ENCODE measurements at places on chromosomes 13 and 19. TPM values are rescaled to one million over a fixed set of nuclear protein-coding genes. Genes with fewer than 3 reads are reported as not detected.

KLK12 gene
- not detected for total RNA-seq

PRSS57 gene
- not detected for total RNA-seq

KXD1 gene
- 164 TPM for total RNA-seq

ELSPBP1 gene
- total RNA-seq = not detected

CEACAM16 gene
- total RNA-seq = not detected

ZNF569 gene
- 18.7 TPM for total RNA-seq

DNAAF3 gene
- total RNA-seq = 5.6 TPM

IGSF23 gene
- not detected for total RNA-seq

TNNT1 gene
- total RNA-seq = 51.4 TPM

OLFM4 gene
- not detected for total RNA-seq

TNNI3 gene
- total RNA-seq = 27.9 TPM

BST2 gene
- 28.9 TPM for total RNA-seq

SYNE4 gene
- total RNA-seq = 24.1 TPM

TLE6 gene
- 0.70 TPM for total RNA-seq

ELANE gene
- total RNA-seq = not detected

ZNF177 gene
- total RNA-seq = 5.0 TPM

NXNL1 gene
- total RNA-seq = not detected

VSTM1 gene
- total RNA-seq = not detected

CYP4F2 gene
- total RNA-seq = not detected

ZNF728 gene
- total RNA-seq = not detected

IFNL1 gene
- not detected for total RNA-seq

ZNF20 gene
- 7.5 TPM for total RNA-seq

SGCG gene
- total RNA-seq = not detected

DEDD2 gene
- total RNA-seq = 63.0 TPM

SIGLEC12 gene
- not detected for total RNA-seq

ZNF28 gene
- 42.0 TPM for total RNA-seq

ZNF486 gene
- 38.9 TPM for total RNA-seq

C19orf18 gene
- total RNA-seq = not detected

LILRB1 gene
- not detected for total RNA-seq

TMEM38A gene
- 11.3 TPM for total RNA-seq

GPC5 gene
- 1.1 TPM for total RNA-seq

POSTN gene
- 0.31 TPM for total RNA-seq

PABPC3 gene
- 1.2 TPM for total RNA-seq

HSD17B14 gene
- 5.0 TPM for total RNA-seq

GADD45GIP1 gene
- total RNA-seq = 63.9 TPM

KLK14 gene
- not detected for total RNA-seq

DCLK1 gene
- 62.8 TPM for total RNA-seq

ACP5 gene
- total RNA-seq = 12.4 TPM

STOML3 gene
- total RNA-seq = 0.16 TPM

ZNF763 gene
- total RNA-seq = 0.87 TPM

PSG1 gene
- not detected for total RNA-seq

ZNF121 gene
- total RNA-seq = 252 TPM

KLK4 gene
- 0.76 TPM for total RNA-seq

CHMP2A gene
- total RNA-seq = 78.6 TPM

FXYD3 gene
- not detected for total RNA-seq

MAMSTR gene
- total RNA-seq = 1.9 TPM

FFAR3 gene
- not detected for total RNA-seq

TMEM59L gene
- total RNA-seq = 6.8 TPM

RGL3 gene
- total RNA-seq = 49.4 TPM

CPB2 gene
- not detected for total RNA-seq

ZNF264 gene
- 15.5 TPM for total RNA-seq

FGF14 gene
- not detected for total RNA-seq

FUZ gene
- total RNA-seq = 25.7 TPM

SLC17A7 gene
- total RNA-seq = 1.6 TPM

ADM5 gene
- total RNA-seq = 5.7 TPM

C19orf81 gene
- 23.2 TPM for total RNA-seq

SIGLEC11 gene
- not detected for total RNA-seq

F7 gene
- 0.24 TPM for total RNA-seq

Data from GM23338 (cell line).